Occipital lobe (tissue), 3 donors: ENCODE measurements at places on chromosomes 6 and 20. TPM values are rescaled to one million over a fixed set of nuclear protein-coding genes. Genes with fewer than 3 reads are reported as not detected.

The ZFP64 gene
- total RNA-seq: 7.8 TPM

The PLG gene
- 0.62 TPM for total RNA-seq

The ARMC12 gene
- total RNA-seq: 0.47 TPM

The B3GAT2 gene
- total RNA-seq: 18.6 TPM

The C20orf173 gene
- not detected for total RNA-seq

The AGPAT4 gene
- 73.2 TPM for total RNA-seq

The ANKRD66 gene
- total RNA-seq: 0.16 TPM

The PHF20 gene
- 46.3 TPM for total RNA-seq

The PI3 gene
- total RNA-seq: not detected
